ENCODE measurements at places on chromosomes 3 and 15.

GRCh38 chr3:153673853-153674252, 447.3 kb upstream of the ARHGEF26 start:
- DNase-seq = no peak

GRCh38 chr3:171753025-171753472, 57.2 kb downstream of the PLD1 start:
- no peak for DNase-seq

DNA sequence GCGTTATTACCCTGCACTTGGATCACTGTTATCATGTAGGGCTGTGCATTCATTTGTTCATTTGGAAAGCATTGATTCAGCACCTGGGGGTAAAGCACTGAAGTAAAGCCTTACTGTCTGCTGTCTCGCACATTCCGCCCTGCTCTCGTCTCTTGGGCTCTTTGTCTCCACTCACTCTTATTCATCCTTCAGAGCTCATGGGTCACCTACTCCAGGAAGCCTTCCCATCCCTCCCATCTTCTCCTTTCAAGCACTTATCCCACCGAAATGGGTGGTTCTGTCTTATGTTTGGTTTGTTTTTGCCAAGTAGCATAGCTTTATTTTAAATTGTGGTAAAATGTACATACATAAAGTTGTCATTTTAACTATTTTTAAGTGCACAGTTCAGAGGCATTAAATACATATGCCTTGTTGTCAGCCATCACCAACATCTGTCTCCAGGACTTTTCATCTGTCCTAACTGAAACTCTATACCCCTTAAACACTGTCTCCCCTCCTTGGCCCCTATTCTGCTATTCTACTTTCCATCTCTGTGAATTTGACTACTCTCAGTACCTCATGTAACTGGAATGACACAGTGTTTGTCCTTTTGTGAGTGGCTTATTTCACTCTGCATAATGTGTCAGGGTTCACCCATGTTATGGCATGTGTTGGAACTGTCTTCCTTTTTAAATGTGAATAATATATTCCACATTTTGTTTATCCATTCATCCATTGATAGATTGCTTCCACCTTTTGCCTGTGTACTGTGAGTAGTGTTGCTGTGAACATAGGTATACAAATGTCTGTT, 9.3 kb downstream of the DIS3L start:
- no peak for DNase-seq

- DNase-seq = no peak
Observed at GRCh38 chr15:76282465-76282864, 28.8 kb downstream of the ETFA start.

DNA sequence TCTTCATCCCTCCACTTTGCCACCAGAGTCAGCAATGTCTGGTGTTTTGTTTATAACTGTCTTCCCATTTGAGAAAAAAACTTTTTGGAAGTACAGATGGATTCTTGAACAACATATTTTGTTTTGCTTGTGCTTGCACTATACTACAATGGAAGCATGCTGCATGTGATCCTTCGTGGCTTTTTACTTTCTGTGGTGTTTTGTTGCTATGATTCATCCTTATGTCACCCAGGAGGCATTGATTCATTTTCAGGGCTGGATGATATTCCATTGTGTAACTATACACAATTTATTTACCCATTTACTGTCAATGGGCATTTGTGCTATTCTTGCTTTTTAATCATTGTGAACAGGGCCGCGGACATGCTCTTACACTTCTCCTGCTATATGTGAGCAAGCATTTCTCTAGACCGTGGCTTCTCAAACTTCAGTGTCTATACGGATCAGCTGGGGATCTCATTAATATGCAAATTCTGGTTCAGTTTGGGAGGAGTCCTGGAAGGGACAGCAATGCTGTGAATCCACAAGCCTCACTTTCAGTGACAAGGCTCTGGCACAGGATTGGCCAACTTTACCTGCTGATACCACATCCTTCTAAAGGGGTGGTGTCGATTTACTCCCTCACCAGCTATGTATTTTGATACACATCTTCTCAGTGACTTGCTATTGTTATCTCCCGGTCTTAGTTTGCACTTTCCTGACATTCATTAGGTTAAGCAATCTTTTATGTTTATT, 65.9 kb downstream of the POLR2M start:
- no peak for DNase-seq

GRCh38 chr15:78414621-78415250, 23.3 kb upstream of the IREB2 start:
- DNase-seq = no peak

DNA sequence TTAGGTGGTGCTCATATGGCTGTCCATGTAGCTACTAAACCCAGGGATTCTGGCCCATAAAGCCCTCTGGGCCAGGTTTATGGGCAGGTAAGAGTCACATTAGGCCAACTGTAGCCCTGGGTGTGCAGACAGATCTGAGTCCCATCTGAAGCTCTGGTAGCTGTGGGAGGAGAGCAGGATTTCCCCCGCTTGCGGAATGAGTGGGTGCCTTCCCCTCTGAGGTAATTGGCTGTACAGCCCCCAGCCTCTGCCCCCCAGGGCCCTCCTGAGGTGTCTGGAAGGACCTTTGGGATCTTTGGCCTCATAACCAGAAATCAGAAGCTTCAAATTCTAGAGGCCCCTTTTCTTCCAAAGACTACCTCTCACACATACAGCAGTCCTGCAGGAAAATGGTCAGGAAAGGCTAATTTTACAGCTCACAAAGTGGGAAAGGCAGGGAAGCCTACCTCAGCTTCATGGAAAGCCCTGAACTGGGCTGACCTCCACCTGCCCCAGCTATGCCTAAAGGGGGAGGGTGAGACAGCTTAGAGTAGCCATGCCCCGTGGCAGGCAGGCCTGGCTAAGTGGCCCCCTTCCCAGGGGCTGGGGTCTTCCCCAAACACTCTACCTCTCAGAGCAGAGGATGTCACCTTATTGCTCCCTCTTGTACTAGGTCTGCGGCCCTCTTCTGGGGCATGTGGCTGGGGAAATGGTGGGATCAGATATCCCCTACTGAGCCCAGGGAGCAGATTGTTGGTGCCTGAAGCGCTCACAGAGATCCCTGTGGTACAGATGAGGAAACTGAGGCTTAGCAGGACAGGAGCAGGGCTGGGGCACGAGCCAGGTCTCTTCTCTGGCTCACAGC, 16.8 kb downstream of the HEMK1 start:
- DNase-seq = no peak

- no peak for DNase-seq
Observed at GRCh38 chr3:150975086-150975991, 2.8 kb upstream of the CLRN1 start.

DNA sequence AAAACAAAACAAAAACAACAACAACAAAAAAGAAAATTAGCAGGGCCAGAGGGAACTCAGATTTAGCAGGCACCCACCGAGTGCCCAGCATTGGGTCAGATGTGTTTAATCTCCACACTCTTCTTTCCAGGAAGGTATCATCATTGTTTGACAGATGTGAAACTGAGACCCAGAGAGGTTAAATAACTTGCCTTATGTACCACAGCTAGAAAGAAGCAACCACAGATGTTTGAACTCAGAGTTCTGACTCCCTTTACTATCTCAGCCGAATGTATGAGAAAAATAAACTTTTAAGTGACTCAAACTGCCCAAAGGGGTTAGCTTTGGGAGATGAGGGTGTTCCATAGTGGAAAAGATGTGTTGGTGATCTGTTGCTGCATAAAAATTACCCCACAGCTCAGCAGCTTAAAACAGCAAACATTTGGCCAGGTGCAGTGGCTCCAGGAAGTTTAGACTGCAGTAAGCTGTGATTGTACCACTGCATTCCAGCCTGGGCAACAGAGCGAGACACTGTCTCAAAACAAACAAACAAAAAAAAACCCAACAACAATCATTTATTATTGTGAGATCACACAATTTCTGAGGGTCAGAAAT, 4.5 kb upstream of the RPP25 start:
- DNase-seq = no peak

Data from stimulated activated CD8-positive, alpha-beta memory T cell treated with anti-CD3 and anti-CD28 coated beads, Interleukin-4, amount 100 ng/mL, for 4 hours (primary cell).